ENCODE measurements at places on chromosomes 2 and 18.
A peak's percentile ranks its signal among the peaks of the same experiment; 100 is the strongest.

DNA sequence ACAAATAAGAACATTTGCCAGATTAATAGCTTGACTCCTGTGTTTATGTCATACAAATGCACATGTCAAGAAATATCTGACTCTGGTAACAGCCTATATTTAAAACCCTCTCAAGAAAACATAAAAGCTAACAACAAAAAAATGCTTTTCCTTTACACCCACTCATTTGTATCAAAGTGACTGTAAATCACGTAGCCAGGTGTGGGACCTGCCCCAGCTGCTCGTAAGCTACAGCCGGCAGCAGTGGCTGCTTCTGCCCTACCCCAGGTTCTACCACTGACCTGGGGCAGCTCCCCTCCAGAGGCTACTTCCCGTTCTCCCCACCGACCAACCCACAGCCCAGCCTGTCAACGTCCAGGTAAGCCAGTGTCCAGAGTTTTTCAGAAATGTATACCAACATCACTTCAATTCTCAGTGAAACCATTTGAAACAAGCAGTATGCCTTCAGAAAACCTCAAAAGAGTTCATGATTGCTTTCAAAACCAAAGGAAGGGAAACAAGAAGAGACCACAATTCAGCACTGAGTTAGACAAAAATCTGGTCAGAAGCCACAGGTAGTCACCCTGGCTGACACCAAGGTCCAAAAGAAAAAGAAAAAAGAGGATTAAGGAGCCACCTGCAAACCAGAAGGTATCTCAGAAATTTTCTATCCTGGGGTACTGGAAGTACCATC, 40.4 kb downstream of the KIDINS220 start:
- no peak for DNase-seq

- DNase-seq, result peak; percentile 74
These were observed 273.3 kb downstream of the TNS1 start for GRCh38 chr2:217729421-217730053.

DNA sequence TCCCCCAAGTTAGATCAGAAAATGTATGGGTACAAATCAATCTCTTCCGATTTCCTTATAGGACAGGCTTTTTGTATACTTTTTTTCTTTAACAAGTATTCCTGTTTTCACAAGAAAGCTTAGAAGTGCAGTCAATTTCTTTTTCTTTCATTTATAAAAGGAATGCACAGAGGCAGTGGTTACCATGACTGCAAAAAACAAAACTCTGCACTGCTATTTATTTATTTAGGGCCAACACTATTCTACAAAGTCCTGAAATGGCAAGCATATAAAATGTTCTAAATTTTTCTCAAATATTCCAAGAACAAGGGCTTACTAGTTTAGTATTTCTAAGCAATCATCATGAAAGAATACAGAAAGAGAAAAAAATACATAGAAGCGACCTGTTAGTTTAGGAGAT, 22.2 kb downstream of the ATAD2B start:
- DNase-seq, result peak; percentile 86

GRCh38 chr2:109300582-109300981, 171.6 kb downstream of the SH3RF3 start:
- DNase-seq, result no peak

DNA sequence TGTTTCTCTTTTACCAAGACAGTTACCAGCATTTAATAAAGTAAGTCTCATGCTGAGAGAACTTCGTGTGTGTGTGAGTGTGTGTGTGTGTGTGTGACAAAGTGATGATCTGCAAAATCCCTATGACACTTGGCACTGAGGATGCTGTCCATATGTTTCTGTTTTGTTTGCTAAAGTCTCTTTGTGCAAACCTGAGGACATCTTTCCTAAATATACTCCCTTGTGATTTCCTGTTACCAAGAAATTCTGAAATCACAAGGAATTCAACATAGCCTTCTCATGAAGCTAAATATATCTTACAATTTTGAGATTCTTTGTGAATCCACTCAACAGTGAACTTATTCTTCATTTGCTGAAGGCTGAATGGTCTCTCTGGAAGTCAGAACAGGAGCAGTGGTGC, 1359.7 kb upstream of the NRXN1 start:
- DNase-seq, result peak; percentile 49

DNA sequence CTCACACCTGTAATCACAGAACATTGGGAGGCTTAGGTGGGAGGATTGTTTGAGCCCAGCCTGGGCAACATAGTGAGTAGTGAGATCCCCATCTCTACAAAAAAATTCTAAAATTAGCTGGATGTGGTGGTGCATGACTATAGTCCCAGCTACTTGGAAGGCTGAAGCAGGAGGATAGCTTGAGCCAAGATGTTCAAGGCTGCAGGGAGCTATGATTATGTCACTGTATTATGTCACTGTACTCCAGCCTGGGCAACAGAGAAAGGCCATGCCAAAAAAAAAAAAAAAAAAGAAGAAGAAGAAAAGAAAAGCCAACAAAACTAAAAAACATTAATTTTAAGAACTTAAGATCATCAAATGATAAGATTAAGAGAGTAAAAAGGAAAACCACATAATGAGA, 17.4 kb upstream of the NCOA1 start:
- no peak for DNase-seq

- DNase-seq, result peak; percentile 69
These were observed 77.5 kb downstream of the GFPT1 start for GRCh38 chr2:69309351-69310110.

- peak; percentile 62 for DNase-seq
These were observed 600 bp downstream of the KATNAL2 start for GRCh38 chr18:46917803-46918600.

GRCh38 chr18:3055186-3055728, 42.3 kb upstream of the LPIN2 start:
- DNase-seq, result no peak

DNA sequence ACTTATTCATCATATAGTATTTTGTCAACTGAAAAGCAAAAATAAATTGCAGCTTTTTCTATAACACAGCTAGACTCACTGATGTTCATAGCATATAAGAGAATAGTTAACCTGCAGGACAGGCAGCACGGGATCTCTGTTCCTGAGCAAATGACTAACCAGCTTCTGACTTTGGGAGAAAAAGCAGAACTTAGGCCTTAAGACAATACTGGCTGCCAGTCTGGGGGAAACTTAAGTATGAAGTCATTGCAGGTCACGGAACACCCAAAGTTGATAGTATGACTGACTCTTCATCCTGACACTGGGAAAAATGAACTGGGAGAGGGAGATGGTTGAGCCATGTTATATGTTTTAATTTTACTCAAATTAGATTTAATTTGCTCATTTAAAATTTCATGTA, 113.0 kb downstream of the DPP4 start:
- no peak for DNase-seq

DNA sequence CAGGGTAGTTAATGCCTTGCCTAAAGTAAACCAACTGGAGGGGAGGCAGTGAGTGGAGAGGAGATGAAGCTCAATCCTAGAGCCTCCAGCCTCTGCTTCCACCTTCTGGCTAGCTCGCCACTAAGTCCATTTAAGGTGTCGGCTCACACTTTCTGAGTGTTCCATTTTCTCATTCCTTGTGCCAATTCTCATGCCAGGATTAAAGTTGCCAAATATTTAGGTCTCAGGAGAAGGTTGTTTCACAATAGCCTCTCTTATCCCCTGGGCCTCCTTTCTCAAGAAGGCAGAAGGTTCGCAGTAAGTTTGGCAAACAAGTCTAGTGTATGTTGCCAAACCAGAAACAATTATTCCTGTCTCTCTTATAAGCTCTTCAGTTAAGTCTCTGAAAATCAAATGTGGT, 57.2 kb downstream of the TACR1 start:
- peak; percentile 55 for DNase-seq

GRCh38 chr18:73136134-73136533, 268.3 kb upstream of the NETO1 start:
- DNase-seq, result peak; percentile 62

- peak; percentile 43 for DNase-seq
These were observed 14.1 kb downstream of the GLI2 start for GRCh38 chr2:120749506-120750431.

GRCh38 chr2:233426619-233427342, 72.5 kb downstream of the DGKD start:
- DNase-seq, result peak; percentile 50

GRCh38 chr18:35692866-35693265, 111.3 kb downstream of the GALNT1 start:
- no peak for DNase-seq

DNA sequence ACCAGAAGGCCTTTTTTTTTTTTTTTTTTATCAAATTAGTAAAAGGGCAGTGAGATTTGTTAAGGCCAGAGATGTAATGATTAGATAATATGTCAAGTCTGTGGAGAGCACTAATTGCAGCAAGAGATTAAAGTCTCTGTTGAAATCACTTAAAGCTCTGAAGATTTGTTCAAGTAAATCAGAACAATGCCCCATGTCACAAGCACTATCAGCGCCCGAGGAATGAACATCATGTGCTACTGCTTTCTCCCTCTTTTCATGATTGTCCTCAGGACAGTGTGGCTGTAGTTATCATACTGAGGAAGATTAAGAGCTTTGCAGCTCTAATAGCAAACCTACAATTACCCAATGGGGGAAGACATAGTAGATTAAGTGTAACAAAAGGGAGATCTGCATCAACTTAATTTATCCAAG, 71.1 kb downstream of the TDRD15 start:
- no peak for DNase-seq

GRCh38 chr2:196413821-196414274, 225.7 kb upstream of the CCDC150 start:
- no peak for DNase-seq

GRCh38 chr2:235195921-235196320, 244.1 kb downstream of the SH3BP4 start:
- DNase-seq, result no peak

GRCh38 chr2:41364842-41365241, 683.0 kb upstream of the PKDCC start:
- no peak for DNase-seq

DNA sequence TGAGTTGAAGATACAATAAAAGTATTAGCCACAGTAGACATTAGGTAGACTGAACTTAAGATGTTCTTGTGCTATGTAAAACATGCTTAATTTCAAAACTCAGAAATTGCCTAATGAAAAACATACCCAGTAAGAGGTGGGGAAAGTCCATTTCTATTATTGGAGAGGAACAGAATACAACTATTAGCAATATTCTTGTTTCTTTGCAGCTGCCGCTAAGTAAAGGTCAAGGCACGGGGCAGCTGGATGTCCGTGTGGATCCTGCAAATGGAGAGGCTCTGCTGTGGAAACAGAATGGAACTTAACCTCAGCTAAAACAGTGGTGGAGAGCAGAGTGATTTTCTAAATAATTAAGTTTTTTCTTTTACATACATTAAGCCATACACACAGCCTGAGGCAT, 139.2 kb upstream of the ARHGAP28 start:
- peak; percentile 4 for DNase-seq

Data from adipocyte (in vitro differentiated cells).